ENCODE measurements at places on chromosomes 5 and 9.
A peak's percentile ranks its signal among the peaks of the same experiment; 100 is the strongest.

DNA sequence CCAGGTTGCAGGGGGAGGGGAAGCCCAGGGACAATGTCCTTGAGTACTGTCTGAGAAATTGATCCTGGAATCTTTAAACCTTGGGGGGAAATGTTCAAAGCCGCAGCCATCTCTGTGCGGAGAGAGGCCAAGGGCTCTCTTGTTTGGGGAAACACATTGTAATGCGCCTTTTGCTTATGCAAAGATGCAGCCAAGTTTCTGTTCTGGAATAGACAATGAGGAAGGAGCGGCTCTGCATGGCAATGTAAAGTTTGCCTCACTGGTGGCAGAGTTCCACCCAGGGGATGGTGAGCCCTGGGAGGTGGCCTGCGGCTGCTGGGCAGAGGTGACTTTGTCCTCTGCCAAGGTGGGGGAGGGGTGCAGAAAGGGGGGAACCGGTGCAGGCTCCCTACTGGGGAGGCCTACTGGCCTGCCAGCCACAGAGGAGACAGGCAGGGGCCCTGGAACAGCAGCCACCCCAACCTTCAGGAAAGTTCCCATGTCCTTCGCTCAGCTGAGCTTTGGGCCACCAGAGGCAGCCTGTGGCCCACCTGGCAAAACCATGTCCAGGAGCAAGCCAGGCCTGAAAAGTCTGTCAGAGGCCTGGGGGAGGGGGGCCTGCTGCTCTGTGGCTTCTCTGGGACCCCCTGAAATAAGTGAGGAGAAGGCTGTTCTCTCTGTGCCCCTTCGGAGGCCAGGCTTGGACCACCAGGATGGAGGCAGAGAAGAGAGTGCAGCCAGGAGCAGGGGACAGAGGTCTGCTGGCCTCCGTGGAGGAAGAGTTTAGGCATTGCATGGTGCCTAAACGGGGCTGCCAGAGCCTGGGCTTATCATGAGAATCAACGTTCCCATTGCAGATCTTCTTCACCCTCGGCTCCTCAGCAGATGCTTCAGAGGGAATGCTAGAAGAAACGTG lies 127.8 kb downstream of the ZNF354C start:
- DNase-seq = no peak

DNA sequence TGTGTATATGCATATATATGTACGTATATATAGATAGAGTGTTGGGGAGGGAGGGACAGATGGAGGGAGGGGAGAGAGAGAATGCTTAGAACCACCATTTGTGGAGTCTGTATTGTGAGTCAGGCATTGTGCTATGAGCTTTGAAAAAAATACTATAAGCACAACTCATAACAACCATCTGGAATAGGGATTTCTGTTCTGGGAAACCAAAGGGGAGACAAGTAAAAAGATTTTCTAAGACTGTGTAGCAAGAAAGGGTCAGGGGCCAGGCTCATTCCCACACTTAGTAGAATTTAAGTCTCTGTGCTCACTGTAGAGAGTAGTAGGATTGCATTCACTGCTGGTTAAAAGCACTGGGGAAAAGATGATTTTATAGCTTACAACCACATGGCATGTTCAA lies 202.3 kb upstream of the SGCD start:
- no peak for DNase-seq

- DNase-seq = no peak
Observed at GRCh38 chr5:138338411-138339090, 485 bp downstream of the FAM53C start.

GRCh38 chr5:66174338-66174737 lies 30.2 kb downstream of the SREK1 start:
- DNase-seq = peak; percentile 44

DNA sequence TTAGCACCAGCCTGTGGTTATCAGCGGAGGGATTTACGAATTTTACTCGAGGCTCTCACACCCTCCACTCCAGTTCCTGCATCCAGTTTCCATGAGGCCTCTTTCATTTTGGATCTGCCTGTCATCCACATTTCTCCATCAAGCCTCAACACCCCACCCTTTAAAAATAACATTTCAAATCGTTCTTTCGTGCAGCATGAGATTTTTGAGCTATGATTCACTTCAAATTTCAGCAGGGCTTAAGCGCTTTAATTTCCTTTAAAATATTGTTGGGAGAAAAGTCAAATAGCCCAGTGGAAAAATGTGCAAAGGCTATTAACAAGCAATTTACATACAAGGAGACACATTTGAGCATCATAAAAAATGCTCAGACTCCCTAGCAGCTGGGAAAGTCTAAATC lies 103.2 kb downstream of the MSX2 start:
- DNase-seq = no peak

DNA sequence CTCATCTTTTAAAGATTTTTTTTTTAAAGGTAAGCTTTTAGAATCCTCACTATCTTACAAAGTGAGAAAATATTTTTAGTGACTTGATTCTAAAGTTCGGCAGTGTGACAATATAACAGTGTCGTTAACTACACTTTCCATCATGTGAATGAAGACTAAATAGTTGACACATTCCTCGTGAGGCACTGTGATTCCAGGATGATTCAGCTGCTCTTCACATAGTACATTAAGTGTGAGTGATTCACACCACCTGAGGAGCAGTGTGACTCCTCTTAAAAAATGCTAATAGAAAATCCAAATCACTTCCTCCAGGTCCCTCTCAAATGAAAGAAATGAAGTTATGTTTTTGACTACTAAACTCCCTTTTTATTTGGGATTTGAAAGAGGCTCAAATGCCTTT lies 589.5 kb downstream of the GABRG2 start:
- no peak for DNase-seq

DNA sequence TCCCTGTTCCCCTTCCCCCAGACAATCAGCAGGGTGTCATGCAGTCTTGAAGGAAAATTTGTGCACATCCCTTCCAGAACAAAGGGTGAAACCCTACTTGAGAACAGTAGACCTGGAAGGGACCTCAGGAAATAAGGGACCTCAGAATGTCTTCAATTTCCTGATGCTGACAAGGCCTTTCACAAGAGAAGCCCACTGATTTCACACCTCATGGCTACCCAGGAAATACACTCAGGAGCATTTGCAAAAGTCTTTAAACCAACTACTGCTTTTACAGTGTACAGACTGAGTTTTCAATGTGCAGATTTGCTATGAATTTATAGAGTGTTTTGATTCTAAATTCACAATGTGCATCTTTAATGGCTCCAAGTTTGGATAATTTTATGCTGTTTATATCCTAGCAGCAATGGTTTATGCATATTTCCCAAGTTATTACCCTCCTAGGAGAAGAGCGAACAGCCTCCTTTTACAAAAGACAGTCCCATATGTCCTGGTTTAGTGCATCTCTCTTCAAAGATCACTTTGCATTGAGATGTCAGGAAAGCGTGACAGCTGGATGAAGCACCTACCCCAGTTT lies 74.8 kb downstream of the GALNT10 start:
- no peak for DNase-seq

- no peak for DNase-seq
Observed at GRCh38 chr5:151093476-151093889, 12.6 kb upstream of the TNIP1 start.

DNA sequence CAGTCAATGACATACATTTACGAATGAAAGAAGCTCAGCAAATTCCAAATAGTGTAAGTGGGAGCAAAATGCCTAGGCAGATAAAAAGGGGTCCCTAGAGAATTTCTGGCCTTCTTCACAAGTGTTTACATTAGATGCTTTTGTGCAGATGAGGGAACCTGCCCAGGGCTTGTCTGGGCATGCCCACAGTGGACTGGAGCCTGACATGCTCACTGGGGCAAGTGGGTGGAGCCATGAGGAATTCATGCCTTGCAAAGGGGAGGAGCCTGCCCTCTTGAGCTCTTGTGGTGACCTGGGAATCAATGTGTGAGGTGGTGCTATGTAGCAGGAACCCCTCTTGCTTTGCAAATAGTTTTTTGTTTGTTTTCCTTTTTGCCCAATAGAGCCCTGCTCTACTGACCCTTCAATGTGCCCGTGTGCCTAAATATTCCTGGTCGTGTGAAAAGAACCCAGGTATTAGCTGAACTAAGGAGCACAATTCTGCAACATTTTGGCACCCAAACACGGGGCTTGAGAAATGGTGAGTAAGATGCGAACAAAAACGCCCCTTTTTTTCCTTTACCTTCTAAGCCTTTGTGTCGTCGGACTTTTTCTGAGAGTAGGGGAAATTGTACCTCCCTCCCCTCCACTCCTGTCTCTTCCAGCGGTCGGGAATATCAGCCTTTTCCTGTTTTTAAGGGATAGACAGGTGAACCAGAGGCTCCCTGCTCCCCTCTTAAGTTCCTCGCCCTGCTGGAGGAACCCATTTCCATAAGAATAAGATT lies 433.8 kb upstream of the CDH9 start:
- DNase-seq = no peak

DNA sequence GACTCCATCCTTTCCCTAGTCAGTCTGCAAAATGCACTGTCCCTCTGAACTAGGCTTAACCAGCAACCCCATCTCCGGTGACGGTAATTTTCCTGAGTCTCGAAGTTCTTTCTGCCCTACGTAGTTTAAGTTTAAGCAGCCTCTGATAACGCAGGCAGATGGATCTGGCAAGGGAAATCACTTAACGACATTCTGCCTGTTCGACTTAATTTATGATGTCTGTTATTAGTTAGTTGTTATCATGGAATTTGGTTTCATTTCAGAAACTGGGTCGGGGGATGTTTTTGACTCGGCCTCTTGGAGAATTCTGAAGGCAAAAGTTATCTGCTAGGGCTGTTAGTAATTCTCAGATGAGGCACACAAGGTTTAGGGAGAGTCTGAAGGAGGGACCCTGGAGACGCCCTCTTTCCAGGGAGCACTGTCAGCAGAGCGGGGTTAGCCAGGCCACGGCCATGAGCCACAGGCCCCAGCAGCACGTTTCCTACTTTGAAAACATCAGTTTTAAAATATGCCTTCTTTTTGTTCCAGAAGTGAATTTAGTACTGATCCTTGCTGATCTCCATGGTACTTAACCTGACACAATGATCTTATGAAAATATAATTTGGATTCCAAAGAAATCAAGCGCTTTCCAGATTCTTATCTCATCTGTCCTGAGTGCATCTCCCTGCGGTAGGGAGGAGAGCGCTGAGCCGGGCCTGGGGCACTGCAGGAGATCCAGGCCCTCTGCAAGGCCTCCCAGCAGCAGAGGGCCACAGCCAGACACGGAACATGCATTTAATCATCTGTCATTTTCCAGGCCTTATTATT lies 171.0 kb upstream of the OTULINL start:
- no peak for DNase-seq

DNA sequence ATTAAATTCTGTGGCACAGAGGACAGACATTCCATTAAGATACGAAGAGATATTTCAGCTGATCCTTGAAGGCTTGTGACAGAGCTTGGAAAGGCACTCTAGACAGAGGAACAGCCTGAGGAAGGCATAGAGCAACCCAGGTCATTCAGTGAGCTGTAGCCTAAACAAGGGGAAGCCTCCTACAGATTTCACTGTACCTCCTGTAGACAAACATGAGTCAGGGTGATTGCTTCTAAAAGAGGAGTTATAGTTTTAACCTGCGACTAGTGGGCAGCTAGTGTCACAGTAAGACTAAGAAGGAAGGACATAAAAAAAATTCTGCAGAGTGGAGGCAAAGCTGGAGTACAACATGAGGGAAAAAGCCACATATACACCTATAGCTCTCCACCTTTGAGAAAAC lies 43.5 kb upstream of the ANKDD1B start:
- no peak for DNase-seq

DNA sequence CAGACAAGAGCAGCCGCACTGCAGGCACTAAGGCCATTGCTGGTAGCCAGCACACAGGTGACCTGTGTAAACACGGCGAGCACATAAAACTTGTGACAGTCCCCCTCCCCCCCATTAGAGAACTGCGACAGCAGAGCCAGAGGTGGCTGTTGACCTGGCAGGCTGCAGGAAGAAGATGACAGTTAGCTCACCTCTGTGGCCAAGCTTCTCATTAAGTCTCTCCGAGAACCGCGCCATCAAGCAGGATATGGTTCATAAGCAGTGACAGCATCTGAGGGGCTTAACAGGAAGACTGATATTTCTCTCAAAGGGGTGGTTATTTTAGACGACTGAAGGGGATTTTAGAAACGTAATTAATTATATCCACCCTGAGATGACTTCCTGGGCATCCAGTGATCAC lies 5.2 kb downstream of the SURF4 start:
- DNase-seq = no peak

DNA sequence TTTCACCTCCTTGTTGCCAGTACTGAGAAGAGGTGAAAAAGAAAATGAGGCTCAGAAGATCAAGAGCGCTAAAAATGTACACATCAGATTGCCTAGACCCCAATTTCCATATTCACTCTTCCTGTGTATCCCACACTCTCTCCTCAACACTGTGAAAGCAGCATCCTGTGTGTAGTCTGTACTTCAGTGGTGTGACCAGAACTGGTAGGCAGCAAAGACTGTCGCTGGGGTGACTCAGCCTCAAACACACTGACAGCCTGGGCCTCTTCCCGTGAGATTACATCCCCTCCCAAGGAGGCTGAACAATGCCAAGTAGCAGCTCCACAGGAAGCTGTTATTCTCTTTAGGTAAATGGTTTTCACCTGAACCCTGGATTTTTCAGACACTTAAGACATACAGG lies 135.5 kb downstream of the CCDC192 start:
- DNase-seq = no peak

GRCh38 chr9:138023394-138024124 lies 146.0 kb downstream of the CACNA1B start:
- no peak for DNase-seq

DNA sequence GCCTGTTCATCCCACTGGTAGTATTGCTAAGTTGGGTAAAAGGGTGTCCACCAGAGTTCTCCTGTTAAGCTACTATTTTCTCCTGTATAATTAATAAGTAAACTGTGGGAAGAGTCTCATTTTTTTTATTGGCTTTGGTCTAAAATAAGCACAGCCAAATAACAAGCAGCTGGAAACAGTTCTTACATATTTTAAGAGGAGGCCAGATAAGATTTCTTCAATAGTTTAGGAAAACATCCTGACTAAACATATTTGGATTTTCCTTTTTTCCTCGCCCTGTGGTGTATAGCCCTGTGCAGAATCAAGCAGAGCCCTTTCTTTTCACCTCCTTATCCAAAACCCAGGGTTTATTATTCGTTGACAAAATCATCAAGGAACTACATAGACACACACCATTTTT lies 122.2 kb upstream of the ZNF608 start:
- DNase-seq = no peak

DNA sequence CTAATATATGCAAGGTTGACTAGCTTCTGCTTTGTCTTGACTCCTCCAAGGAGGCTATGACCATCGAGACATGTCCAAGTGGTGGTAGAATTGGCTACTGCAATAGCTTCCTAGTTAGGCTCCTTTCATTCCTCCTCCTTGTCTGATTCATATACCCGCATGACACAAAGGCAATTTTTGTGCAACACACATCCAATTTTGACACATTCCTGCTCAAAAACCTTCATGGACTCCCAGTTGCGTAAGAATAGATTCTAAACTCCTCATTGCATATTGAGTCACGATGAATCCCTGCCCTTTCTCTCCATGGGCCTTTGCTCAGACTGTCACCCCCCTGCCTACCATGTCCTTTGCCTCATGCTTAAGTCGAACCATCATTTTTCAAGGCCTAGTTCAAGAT lies 344.5 kb downstream of the ACTL7B start:
- DNase-seq = no peak

GRCh38 chr9:34796924-34797323 lies 87.0 kb upstream of the CCL21 start:
- DNase-seq = no peak
